ENCODE measurements at places on chromosomes 6 and 20.

DNA sequence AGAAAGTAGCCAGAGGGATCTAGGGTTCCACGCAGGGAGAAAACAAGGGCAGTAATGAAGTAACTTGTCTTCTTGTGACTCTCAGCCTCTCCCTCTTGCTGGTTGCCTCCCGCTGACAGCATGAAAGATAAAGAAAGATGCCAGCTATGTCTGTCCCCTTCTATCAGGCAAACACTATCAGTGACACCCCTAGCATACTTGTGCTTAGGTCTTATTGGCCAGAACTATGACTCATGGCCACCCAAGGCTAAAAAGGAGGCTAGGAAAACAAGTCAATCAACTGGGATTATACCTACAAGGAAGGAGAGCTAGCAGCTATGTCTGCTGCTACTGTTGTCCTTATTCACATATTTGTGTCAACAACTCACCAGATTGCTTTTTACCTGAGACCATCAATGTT, 206.8 kb upstream of the SOX4 start:
- no peak for DNase-seq

DNA sequence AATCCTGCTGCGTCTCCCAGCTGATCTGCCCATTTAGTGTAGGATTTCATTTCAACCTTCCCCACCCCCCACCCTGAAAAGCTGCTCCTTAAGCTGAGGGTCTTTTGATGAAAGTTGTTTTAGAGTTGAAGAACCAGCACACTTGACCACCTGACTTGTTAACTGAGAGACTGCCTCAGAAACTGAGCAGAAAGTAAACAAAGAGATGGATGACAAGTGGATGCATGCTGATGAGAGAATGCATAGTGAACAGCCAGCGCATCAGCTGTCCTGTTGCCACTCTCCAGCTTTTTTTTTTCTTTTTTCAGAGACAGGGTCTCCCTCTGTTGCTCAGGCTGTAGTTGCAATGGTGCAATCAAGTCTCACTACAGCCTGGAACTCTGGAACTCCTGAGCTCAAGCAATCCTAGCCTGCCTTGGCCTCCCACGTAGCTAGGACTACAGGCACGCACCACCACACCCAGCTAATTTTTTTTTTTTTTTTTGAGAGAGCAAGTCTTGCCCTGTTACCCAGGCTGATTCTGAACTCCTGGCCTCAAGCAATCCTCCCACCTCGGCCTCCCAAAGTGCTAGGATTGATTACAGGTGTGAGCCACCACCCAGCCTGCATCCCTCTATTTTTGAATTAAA, 9.5 kb downstream of the RPL10A start:
- no peak for DNase-seq

GRCh38 chr6:25297823-25298522, 18.8 kb downstream of the CARMIL1 start:
- DNase-seq: no peak

DNA sequence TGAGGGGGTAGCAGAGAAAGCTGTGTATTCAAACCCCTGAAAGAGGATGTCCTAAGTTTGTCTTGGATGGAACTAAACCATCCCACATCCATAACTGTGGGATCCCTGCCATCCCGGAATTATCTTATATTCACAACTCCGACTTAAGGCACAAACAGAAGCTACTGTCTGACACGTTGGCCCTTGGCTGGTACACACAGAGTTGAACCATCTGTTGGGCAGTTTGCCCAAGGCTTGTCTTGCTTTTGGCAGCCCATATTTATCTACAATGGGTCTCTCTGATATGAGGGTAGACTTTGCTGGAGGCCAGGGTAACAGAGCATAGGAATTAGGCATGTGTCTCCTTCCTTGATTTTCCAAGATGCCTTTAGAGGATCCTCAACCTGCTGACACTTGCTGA, 116.6 kb upstream of the PROKR2 start:
- no peak for DNase-seq

DNA sequence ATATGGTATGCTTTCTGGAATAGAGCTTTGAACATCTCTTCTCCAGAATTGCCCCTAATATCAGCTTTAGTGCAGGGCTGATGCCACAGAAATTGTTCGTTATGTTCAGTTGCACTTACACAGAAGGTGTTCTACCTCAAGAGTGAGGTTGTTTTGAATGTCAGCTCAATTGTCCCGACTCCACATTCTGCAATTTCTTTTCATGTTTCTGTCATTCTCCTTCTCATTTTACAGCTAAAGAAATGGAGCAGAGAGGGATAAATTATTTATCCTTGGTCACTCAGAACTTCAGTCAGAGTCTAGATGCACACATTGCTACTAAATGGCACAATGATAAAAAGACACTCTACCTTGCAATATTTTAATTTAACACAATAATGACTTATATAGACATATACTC, 137.0 kb upstream of the CCN2 start:
- DNase-seq: no peak

GRCh38 chr6:16949716-16950115, 152.1 kb upstream of the STMND1 start:
- DNase-seq: no peak

GRCh38 chr20:61115364-61116065, 136.5 kb upstream of the CDH4 start:
- DNase-seq: no peak

DNA sequence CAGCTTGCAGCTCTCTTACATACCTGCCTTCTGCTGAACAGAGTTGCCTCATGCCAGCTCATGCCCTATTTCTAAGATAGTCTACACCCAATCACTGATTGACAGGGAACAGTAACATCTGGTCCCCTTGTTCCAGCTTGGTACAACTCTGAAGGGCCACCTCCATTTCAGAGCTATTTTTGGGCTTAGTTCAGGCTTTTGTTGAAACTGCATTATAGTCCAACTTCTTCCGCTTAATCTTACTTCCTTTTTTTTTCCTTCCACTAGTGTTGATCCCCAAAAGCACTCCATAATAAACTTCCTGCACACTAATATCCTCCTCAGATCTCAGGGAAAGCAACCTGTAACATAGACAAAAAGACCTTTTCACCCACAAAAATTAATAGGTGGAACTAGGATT, 65.7 kb upstream of the TNFRSF21 start:
- DNase-seq: no peak

DNA sequence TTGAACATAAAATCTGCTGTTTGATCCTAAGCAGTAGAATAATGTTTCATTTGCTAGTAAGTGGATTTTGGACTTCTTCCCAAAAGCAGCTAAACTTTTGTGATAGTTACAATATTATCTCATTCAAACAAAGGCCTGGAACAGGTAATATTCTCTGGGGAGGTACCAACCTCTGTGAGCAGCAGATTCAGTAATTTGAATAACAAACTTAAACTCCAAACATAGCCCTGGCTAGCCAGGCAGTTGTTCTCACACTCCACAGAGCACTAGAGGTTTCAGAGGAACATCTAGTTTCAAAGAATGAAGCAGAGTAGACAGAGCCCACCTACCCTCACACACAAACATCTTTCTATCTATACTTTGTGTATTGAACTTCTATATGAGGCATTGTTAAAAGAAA, 40.9 kb downstream of the LGSN start:
- DNase-seq: no peak

DNA sequence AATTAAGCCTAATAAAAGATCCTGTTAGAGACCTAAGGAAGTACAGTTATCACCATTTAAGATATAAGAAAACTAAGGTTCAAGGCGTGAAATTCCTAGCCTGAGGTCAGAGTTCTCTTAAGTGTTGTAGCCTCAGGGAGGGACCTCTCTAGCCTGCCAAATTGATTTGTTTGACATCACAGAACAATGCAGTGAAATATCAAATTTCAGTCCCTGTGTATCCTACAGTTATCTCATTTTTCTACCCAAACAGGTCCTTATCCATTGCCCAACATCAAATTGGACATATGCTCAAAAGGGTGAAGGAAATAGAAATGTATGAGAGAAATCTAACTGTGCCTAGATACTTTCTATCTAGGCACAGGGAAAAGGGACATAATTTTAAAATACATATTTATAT, 63.0 kb downstream of the NCOA7 start:
- no peak for DNase-seq

GRCh38 chr20:8527998-8528723, 396.1 kb downstream of the PLCB1 start:
- no peak for DNase-seq

GRCh38 chr6:146364816-146365594, 178.6 kb upstream of the RAB32 start:
- DNase-seq: no peak

GRCh38 chr6:167805349-167806060, 21.2 kb upstream of the AFDN start:
- no peak for DNase-seq

DNA sequence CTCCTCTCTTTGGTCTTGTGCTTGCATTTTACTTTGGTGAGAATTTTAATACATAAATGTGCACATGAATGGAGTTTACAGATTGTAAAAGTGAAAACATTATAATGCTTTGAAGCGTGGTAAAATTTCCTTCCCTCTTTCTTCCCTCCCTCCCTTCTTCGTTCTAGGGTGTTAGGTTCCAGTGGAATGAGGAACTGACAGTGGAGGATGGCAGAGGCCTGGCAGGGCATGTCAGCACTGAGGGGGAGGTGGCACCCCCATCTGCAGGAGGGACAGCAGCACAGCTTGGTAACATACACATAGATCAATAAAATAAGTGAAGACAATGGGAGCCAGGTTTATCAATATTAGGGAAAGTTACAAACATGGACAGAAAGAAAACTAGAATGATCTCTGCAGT, 47.5 kb downstream of the RNASET2 start:
- DNase-seq: no peak

- DNase-seq: no peak
Measured at GRCh38 chr6:5034328-5034727, 30.5 kb upstream of the RPP40 start.

- no peak for DNase-seq
Measured at GRCh38 chr6:119453242-119454200, 104.0 kb upstream of the MAN1A1 start.

DNA sequence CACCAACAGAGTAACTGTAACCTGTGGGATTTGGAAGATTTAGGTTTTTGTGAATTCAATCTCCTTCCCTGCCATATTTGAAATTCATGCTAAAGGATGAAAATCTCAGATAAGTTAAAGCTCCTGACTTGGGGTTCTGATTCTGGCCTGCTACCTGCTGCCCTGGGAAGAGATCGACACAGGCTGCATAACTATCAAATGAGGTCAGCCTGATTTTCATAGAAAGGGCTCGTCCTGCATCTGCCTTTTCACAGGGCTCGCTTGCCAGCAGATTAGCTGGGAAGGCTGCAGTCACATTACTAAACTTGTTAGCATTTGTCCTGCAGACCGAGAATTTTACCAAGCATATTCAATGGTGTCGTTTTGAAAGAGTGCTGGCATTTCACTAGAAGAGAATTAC, 14.6 kb downstream of the GCLC start:
- peak; percentile 32 for DNase-seq

GRCh38 chr6:39047434-39048327, 900 bp upstream of the GLP1R start:
- no peak for DNase-seq

DNA sequence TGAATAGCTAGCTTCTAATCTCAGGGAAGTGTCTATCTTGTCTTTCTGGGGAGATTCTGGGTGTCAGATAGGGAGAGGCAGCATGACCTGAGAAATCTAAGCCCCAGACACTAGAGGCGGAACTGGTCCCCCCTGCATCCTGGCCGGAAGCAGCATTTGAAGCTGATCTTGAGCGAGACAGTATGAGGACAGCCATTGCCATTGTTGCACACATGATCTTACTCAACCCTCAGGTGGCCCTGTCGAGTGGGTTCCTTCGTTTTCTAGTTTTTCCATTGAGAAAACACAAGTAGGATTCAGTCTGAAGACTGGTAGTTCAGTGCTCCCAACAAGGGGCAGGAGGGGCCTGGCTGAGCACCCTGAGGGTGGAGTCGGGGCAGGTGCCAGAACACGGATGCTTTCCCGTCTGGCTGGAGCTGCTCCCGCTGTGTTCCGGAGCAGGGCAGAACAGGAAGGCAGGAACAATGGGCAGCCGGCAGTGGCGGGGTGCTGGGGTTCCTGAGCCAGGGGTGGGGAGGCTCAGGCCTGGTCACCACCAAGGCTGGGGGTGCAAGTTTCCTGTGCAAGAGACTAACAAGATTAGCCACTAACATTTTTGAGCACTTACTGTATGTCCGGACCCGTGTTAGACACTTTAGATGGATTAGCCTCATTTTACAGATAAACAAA, 7.9 kb upstream of the SDCBP2 start:
- DNase-seq: no peak

DNA sequence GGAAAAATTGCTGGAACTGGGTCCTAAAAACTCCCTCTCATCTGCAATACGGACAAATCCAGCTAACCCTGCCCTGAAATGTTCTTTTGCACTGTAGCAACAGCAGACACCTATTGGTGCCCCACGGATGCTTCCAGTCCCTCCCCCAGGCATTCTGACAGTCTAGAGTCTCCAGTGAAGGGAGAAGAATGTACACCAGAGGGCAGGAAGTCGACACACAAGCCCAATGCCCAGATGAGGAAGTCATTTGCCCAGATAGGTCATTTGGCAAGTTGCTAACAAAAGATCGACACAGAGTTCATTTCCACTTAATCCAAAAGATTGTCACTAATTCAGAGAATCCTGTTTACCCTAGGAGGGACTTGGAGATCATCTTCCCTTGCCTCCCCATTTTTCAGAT, 293.0 kb upstream of the PRDM1 start:
- DNase-seq: no peak

DNA sequence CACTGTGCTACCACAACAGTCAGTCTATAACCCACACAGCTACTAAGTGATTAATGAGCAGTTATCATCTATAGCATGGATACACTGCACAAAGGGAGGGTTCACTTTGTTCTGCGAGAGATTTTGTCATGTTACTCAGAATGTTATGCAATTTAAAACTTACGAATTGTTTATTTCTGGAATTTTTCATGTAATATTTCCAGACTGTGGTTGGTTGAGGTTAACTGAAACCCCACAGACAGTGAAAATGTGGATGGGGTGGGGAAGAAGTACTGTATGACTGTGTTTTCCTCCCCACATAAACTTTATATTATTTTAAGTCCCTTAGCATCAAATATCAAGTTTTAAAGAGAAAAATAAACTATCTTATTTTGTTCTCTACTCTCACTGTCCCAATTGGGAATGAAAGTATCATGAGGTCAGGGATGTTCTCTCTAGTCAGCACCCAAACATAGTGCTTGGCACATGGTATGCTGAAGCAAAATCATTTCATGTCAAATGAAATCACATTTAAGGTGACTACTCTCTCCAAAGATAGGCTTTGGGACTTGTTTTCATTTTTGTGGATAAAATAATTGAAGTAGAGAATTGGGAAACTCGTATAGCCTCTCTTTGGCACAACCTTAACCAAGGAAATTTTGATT, 25.4 kb downstream of the DOP1A start:
- DNase-seq: no peak

GRCh38 chr6:123777563-123777962, 26.1 kb upstream of the NKAIN2 start:
- no peak for DNase-seq

Data from urothelium cell line (cell line).